NAMALWA (cell line): ENCODE measurements at places on chromosomes 6 and 20.
A peak's percentile ranks its signal among the peaks of the same experiment; 100 is the strongest.

GRCh38 chr6:143299253-143300166 lies 151.0 kb downstream of the ADAT2 start:
- DNase-seq, result no peak

- peak; percentile 39 for DNase-seq
Observed at GRCh38 chr6:116572162-116572561, 858 bp downstream of the RWDD1 start.

GRCh38 chr6:63844287-63844686 lies 208.7 kb downstream of the PHF3 start:
- no peak for DNase-seq

GRCh38 chr6:157137501-157137900 lies 185.8 kb downstream of the TMEM242 start:
- no peak for DNase-seq

DNA sequence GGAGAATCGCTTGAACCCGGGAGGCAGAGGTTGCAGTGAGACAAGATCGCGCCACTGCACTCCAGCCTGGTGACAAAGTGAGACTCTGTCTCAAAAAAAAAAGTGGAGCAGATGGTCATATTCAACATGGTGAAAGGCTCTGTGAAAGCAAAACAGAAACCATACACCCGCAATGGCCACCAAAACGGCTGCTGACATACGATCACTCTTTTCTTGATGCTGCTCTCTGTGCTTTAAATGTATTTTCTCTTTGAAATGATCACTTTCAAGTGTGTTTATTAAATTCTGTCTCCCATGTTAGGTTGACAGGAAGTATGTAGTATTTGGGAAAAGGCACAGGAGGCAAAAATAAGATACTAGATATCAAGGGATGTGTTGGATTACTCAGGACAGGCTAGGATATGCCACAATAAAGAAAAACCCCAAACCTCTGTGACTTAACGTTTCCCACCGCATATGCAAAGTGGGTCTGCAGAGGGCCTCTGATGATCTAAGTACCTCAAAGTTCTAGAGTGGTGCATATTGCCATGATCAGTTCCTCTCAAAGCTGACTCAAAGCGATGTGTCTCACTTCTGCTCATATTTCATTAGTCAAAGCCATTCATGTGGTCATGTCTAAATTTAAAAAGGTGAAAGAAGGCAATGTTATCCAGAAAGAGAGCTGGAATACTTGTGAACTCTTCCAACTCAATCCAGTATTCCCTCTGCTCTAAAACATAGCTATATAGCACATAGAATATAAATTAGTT lies 155.1 kb upstream of the SOX4 start:
- DNase-seq, result peak; percentile 73

DNA sequence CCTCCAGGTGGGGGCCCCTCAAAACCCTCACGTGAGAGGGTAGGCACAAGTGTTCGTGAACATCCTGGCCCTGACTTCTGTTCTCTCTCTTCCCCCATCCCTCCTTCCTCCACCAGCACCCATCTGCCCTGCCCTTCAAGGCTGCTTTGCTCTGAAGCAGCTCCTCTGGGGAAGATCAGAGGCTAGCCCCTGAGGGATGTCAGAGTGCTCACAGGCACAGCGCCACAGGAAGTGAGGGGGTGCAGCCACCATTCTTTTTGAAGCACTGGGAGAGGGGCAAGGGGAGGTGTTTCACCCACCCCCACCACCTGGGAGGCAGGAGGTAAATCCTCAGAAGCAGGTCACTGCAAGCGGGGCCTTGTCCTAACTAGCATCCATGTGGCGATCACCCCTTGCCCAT lies 11.4 kb downstream of the MOCS1 start:
- DNase-seq, result no peak

GRCh38 chr6:105892577-105893262 lies 193.4 kb upstream of the PRDM1 start:
- DNase-seq, result peak; percentile 76
